ENCODE measurements at places on chromosomes 16 and 17.

- DNase-seq, result no peak
Measured at GRCh38 chr17:57948169-57948554, 7.0 kb downstream of the CUEDC1 start.

DNA sequence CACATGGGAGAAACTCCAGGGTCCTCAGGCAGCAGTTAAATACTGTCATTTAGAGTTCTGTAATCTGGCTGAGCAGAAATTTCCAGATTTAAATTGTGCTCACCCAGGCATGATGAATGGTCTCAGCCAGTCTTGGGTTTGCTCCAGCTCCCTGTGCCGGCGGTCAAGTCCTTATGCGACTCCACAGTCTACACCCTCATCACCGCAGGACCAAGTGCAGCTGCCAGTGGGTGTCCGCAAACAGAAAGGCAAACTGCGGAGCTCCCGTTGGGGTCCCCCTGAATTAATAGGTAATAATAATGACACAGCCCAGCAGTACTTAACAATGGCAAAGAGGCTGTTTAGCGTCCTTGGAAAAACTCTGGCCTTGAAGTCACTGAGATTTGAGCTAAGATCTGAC, 3.9 kb upstream of the CACNG4 start:
- no peak for DNase-seq

- no peak for DNase-seq
Measured at GRCh38 chr17:17067257-17067656, 25.0 kb downstream of the MPRIP start.

DNA sequence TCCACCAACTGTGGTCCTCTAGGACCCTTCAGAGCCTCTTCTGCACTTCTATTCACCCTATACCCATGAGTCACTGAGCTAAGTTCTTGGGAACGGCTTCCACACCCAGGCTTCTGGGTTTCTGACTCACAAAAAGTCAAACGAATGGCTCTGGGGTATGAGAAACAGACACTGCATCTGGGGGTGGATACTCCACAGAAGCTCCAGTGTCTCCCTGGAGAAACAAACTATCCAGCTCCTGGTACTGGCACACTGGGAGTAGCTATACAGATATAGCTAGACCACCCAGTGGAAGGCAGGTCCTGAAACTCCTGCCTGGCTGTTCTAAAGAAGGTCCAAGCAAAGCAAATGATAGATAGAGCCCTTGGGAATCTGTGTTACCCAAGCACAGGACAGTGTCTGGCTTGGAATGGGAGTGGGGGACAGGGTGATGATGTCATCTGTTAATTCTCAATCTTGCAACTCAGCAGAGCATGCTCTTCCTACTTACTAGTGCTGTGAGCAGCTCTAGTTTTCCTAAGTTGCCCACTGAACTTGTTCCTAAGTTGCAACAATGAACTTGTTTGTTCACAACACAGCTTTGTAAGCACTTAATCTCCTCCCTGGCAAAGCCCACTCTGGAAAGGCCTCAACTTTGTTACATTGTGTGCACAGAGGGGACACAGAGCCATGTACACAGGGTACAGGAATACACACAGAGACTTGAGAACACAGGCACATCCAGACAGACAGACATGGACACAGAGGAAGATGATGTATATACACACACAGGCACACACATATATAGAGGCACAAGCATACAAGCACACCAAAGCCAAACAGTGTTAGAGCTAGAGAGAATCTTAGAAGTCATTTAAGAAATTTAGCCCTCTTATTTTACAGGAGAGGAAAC, 6.7 kb downstream of the MMP28 start:
- DNase-seq, result peak; percentile 35

Data from Caki2 (cell line).